ENCODE measurements at places on chromosomes 5 and 9.

DNA sequence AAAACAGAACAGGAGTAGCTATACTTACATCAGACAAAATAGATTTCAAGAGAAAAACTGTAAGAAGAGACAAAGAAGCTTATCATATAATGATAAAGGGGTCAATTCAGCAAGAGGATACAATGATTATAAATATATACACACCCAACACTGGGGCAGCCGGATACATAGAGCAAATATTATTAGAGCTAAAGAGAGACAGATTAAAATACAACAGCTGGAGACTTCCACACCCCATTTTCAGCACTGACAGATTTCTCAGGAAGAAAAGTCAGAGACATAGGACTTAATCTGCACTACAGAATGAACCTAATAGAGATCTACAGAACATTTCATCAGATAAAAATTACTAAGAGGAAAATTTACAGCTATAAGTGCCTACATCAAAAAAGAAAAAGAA is 35.7 kb downstream of the OXCT1 start:
- no peak for DNase-seq

GRCh38 chr5:27818888-27819287 is 780.5 kb upstream of the CDH9 start:
- DNase-seq = no peak

DNA sequence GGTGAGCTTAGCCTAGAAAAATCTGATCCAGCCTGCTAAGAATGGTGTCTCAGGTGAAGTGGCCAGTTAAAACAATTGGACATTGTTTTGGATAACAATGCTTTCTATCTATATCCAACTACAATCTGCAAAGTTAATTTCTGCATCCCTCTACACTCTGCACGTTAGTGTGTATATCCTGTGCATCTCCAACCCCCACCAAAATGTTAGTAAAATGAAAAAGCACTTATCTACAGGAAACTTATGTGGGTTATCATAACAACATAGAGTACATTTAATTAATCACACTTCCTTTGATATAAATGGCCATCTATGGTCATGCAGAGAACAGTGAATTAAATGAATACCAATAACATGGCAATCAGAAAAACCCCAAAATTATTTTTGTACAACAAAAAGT is 158.7 kb downstream of the NFIB start:
- peak; percentile 85 for DNase-seq

- no peak for DNase-seq
Measured at GRCh38 chr5:72109625-72110024, 2.4 kb downstream of the MAP1B start.

- no peak for DNase-seq
Measured at GRCh38 chr5:171422495-171422894, 3.0 kb downstream of the FGF18 start.

- DNase-seq = peak; percentile 43
Measured at GRCh38 chr9:6805532-6805931, 47.8 kb downstream of the KDM4C start.

DNA sequence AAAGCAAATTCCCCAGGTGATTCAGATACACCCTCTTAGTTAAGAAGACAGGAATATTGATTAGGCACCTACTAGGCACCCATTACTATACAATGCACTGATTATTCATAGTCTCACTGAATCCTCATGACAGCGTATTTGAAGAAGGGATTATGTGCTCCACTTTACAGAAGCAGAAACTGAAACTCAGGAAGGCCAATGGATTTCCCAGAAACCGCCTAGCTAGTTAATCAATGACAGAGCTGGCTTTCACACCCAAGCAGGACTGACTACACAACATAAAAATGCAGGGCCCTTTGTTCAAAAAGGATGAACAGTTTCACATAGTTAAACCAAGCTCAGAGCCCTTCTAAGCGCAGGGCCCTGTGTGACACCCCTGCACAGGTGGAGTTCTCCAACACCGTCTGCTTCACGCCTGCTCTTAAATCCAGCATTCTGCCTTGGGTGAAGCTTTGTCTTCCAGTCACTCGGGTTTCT is 117.3 kb downstream of the TTLL11 start:
- DNase-seq = no peak

- DNase-seq = no peak
Measured at GRCh38 chr9:27340961-27341511, 44.1 kb upstream of the EQTN start.

All from hematopoietic multipotent progenitor cell treated with erythropoietin and hydrocortisone succinate and interleukin-3 and kit ligand, for 4 days (in vitro differentiated cells).